NCI-H1105 (cell line): ENCODE measurements at places on chromosomes 6 and 20.

DNA sequence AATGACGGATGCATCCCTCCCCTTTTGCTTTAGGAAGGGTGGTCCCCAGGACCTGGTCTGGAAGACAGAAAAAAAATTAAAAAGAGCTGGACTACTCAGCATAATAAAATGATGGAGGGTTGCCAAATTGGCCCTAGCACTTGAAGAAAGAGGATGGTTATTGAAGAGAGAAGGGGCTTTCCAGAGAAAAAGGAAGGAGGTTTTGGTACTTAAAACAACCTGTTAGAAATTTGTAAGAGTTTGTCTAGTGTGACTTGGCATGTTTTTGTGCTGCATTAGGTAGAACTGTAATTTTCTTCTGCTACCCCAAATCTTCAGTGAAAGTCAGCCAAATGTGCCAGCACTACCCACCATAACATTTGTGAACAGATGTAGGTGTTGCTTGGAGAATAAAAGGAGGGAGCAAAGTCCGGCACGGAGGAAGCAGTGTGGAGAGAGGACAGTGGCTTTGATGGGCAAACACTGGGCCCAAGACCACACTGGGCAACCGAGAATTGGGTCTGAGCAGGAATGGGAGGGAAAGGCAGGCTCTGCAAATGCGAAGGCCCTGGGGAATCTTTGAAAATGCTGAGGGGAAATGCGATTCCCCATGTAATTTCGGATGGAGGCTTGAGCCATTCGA, 160.9 kb downstream of the QRSL1 start:
- no peak for DNase-seq

GRCh38 chr6:28330041-28330440, 5.9 kb downstream of the ZSCAN31 start:
- DNase-seq, result no peak

- DNase-seq, result no peak
Measured at GRCh38 chr6:27477318-27478013, 4.6 kb upstream of the ZNF184 start.

DNA sequence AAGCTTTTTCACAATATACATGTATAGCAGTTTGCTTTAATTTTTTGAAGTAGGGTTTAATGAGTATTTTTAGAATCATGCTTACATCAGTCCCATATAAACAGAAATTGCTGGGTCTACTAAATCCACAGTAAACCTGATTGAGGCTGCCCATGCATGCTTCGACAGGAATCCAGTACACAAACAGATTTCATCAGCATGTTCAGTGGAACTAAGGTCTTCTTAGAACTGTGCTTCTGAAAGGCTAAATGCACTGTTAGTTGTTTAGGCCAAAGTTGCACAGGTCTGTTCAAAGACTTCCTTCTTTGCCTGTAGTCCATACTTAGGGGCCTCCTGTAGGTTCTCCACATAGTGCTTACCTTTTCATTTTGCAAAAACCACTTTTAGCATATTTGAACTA, 42.5 kb upstream of the THBS2 start:
- no peak for DNase-seq

GRCh38 chr6:155328539-155329459, 14.5 kb upstream of the TFB1M start:
- DNase-seq, result peak; percentile 13

- no peak for DNase-seq
Measured at GRCh38 chr20:41330343-41330720, 10.3 kb upstream of the LPIN3 start.

DNA sequence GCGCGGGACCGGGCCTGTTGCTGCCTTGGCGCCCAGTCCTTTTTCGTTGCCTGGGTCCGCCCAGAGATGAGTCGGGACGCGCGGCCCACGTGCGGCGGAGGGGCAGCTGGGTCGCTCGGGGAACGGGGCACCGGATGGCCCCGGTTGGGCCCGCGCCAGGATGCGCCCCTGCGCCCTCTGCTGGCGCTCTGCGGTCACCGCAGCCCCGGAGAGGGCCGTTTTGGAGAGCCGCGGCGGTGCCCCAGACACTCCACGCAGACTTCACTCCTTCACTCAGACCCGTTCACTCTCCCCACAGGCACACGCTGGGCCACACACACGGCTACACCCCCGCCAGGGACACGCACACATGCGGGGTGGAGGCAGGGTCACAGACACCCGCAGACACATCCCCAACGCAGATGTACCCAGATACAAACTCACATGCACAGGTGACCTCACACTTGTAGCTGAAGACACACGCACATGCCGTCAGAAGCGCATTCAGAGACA, 38.8 kb downstream of the SRC start:
- peak; percentile 12 for DNase-seq

GRCh38 chr6:56620229-56620868, 22.3 kb downstream of the DST start:
- no peak for DNase-seq

DNA sequence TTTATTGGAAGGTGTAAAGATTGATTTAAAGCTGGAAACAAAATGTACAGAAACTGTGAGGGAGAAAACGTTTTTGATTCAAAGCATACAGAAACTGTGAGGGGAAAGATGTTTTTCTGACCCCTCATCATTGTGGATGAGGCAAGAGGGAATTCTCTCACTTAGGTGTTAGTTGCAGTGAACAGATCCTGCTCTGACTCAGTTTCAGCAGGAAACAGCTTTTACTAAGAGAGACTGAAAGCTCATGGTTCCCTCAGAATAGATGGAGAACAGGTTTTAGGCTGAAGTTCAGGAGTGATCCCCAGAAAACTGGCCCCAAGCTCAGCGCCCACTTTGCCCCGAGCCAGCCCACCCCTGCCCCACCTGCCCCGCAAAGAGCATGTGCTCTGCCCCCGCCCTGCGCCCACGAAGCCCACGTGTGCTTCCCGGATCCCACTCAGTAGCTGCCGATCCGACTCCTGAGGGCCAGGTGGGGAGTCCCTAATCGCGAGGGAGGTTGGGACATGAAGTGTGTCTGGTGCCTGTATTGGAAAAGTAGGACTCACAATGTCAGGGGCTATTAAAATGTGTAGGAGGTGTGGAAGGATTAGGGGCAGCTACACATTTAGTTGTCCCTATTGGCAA, 41.2 kb downstream of the DUSP22 start:
- no peak for DNase-seq

DNA sequence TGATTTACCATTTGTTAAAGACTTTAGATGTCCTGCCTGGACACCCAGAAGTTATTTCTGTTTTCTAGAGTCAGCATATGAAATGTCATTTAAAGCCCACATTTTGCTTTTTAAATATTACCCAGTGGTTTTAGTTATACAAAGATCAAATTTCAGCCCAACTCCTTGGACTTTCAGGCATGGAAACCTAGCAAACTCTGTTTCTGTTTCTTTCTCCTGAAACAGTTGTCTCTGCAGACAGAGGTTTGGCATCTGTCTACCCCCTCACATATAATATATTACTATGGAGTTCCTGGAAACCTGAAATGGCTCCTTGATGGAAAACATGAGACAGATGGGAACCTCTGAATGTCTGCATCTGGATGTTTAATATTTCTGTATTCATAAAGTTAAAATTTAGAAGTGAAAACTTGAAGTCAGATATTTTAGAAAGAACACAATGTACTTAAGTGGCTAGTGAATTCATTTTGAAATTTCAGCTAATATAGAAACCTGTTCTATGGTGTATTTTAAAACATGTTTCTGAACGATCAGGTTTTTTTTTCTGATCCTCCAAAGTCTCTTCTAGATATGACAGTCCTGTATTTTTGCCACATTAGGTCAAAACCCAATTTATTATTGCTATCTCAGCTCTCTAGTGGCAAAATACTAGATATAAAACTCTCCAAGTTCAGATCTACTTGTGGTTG, 743.3 kb downstream of the CD109 start:
- no peak for DNase-seq

DNA sequence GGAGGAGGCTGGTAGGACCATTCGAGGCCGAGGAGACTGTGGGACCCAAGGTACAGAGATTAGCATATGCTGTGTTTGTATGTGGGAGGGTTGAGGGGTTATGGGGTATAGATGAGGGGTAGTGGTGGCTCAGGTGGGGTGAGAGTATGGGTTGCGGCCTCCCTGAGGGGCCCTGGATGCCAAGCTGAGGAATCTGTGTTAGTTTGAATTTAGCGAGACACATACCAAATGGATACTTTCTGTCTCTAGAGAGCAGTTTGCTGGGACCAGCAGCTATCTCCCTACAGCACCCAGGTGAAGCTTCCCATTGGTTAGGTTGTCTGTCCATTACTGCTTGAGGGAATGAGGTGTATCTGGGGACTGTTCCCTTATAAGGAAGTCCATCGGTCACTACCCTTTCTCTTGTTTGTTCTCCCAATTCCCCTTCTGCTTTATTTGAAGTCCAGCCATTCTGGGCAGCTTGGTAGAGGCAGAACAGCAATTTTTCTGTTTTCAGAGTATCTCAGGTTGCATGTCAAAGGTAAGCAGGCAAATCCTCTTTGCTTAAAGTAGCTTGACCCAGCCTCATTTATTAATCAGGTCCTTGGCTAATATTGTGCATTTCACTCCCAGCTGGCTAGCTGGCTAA, 15.2 kb downstream of the CHMP4B start:
- no peak for DNase-seq

- no peak for DNase-seq
Measured at GRCh38 chr6:85600713-85601313, 7.2 kb upstream of the SNX14 start.

- DNase-seq, result no peak
Measured at GRCh38 chr6:106751501-106752252, 122.3 kb downstream of the QRSL1 start.

GRCh38 chr6:116866281-116866871, 10.7 kb upstream of the RFX6 start:
- DNase-seq, result no peak
